T47D (cell line): ENCODE measurements at places on chromosomes 2 and 18.
A peak's percentile ranks its signal among the peaks of the same experiment; 100 is the strongest.

DNA sequence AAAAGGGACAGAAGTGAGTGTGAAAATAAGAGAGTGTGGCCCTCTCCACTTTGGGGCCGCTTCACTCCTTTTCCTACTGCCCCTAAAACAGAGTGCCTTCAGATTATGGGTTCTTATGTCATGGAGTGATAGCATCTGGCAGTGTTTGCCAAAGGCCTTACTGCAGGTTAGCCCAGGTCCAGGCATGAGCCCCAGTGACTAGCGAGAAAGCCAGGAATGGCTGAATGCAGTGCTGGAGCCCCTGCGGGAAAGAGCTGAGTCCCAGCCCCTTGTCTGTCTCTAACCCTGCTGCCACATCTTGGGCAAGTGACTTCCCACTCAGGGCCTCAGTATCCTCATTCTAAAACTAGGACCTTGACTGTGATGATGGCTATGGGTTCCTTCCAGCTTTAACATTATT, 6.0 kb downstream of the IGFBP5 start:
- DNase-seq = no peak

- no peak for DNase-seq
Measured at GRCh38 chr2:143146366-143146765, 17.1 kb downstream of the ARHGAP15 start.

GRCh38 chr18:5825663-5826062, 69.7 kb downstream of the TMEM200C start:
- no peak for DNase-seq

DNA sequence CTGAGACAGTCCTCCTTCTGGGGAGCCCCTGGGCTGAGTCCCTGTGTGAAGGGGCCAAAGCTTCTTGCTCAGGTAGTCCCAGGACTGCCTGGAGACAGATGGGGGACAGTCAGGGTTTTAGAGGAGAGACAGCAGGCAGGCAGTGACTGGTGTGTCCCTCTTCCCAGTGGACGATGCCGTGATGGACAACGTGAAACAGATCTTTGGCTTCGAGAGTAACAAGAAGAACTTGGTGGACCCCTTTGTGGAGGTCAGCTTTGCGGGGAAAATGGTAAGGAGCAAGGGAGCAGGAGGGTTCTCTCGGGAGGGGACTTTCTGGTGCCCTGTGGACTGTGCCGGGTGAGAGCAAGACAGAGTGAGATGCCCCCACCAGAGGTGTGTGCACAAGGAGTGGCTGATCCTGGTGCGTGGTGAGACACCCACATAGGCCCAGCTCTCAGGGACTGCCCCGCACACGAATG, 74.8 kb downstream of the DYSF start:
- no peak for DNase-seq

GRCh38 chr18:36075862-36076587, 8.7 kb upstream of the RPRD1A start:
- peak; percentile 61 for DNase-seq

DNA sequence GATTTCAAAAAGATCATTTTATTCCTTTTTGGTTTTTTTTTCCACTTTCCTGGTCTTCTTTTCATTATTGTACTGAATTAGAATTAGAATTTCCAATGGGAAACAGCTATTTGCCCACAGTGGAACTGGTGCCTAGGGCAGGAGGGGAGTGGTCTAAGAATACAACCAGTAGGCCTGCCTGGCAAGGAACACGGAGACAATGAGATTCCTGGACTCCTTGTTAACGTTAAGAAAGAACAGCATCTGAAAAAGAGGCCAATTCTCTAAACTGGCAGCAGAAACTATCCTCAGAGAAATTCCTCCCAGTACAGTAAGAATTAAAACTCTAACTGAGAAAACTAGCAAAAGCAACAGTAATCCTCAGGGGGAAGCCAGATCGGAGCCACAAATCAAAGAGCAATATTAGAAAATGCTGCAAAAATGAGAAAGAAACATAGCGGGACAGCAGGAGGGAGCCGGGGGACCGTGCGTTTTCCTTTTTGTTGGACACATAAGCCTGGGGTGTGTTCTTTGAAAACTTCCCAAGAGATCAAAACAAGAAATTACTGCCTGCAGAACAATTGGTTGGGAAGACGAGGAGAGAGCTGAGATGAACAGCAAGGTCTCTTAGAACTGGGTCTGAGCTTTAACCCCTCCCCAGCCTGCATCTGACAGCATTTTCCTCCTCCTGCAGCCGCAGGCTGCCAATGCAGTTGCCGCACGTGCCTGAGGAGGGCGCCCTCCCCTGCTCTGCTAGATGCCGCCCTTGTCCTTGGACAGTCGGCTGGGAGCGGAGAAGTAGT, 776.0 kb downstream of the TSN start:
- DNase-seq = no peak

GRCh38 chr2:51165534-51166260, 133.8 kb upstream of the NRXN1 start:
- no peak for DNase-seq

- DNase-seq = peak; percentile 23
Measured at GRCh38 chr2:38716185-38716584, 35.0 kb downstream of the SRSF7 start.

DNA sequence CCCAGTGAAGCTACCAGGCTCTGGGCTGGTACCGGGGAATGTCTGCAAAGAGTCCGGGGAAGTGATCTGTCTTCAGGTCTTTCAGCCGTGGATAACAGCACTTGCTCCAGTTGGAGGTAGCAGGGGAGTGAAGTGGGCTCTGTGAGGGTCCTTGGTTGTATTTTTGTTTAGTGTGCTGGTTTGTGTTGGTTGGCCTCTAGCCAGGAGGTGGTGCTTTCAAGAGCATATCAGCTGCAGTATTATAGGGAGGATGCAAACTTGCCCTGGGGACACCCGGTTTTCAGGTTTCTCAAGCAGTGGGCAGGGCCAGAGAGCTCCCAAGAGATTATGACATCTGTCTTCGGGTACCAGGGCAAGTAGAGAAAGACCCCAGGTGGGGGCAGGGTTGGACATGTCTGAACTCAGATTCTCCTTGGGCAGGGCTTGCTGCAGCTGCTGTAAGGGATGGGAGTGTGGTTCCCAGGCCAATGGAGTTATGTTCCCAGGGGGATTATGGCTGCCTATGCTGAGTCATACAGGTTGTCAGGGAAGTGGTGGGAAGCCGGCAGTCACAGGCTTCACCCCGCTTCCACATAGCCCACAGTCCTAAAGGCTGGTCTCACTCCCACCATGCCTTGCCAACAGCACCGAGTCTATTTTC, 34.4 kb downstream of the ACAA2 start:
- no peak for DNase-seq

DNA sequence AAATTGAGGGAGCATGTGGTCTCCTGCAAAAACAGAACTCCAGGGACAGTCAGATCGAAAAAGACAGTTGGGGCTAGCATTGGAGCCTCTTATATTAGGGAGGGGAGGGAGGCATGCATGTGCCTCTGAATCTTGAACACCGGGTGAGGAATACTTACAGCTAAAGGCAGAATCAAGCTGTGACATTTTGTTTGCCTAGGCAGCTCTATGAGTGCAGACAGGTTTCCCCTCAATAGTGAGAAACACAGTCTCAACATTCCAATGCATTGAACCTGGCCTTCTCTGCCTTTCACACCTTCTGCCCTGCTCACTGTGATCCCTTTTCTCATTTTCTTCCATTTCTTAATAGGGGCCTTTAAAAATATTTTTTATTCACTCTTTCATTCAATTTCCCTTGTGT, 140.4 kb downstream of the THSD7B start:
- no peak for DNase-seq

GRCh38 chr2:150880986-150881385, 380.7 kb downstream of the RBM43 start:
- no peak for DNase-seq

DNA sequence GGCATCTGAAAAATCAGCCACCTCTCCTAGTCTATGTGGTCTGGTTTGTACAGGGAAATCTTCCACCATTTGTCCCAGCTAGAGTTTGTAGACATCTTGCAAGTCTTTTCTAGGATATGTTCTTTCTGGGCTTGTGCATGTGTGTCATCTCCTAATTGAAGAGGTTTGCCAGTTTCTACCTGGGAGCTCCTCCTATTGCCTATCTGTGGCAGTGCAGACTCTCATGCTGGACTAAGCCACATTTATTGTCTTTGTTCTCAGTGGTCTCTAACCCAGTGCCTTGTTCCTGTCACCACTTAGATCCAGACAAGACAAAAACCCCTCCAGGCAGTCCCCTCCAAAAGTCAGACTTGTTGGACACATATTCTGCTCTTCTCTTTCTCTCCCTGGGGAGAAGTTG, 72.0 kb upstream of the MRPS9 start:
- DNase-seq = no peak

DNA sequence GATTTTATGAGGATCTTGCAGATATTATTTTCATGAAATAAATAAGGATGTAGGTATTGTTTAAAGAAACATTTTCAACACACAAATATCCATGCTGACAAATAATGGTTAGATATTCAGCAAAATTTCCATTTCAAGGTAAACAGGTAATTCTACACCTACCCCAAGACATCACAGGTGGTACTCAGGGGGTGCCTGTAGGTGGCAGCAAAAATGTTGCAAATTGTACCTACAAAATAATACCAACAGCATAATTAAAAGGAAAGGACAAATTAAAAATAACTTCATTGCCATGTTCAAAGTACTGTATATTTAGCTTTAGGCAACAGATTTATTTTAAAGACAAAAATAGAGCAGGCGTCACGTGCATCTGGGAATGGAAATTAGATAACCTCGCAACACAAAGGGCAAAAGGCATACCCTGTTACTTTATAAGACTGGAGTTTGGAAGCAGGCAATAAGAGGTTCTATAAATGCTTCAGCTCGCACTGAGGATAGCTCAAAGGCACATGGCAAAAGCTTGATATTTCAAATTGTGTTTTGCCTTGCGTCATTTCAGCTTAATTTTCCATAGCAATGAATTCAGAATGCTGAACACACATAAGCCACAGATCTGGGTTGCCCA, 630.5 kb downstream of the TDRD15 start:
- DNase-seq = peak; percentile 1

DNA sequence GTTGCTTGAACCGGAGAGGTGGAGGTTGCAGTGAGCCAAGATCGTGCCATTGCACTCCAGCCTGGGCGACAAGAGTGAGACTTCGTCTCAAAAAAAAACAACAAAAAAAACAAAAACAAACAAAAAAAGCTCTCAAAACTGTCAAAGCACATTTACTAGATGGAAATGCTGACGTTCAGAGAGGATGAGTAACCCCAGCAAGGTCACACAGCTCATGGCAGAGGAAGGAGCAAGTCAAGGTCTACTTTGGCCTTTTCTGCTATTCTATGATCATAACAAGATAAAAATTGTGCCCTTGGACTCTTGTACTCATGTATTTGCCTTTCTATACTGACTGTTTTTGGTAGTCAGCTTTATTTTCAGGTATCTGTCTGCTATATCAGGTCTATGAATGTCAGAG, 109.5 kb downstream of the ARL6IP6 start:
- DNase-seq = no peak

DNA sequence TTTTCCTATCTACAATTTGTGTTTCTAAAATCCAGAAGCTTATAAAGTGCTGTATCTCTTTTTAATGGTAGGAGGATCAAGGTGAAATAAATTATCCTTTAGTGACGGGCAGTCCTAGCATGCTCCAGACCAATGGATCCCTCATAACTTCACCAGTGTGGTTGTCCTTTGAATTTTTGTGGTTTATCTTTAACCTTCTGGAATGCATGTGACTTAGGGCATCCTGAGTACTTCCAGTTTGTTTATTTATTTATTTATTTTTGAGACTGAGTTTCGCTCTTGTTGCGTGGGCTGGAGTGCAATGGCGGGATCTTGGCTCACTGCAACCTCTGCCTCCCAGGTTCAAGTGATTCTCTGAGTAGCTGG, 40.4 kb downstream of the NUP35 start:
- no peak for DNase-seq

- no peak for DNase-seq
Measured at GRCh38 chr18:27400001-27400400, 214.9 kb upstream of the CHST9 start.

DNA sequence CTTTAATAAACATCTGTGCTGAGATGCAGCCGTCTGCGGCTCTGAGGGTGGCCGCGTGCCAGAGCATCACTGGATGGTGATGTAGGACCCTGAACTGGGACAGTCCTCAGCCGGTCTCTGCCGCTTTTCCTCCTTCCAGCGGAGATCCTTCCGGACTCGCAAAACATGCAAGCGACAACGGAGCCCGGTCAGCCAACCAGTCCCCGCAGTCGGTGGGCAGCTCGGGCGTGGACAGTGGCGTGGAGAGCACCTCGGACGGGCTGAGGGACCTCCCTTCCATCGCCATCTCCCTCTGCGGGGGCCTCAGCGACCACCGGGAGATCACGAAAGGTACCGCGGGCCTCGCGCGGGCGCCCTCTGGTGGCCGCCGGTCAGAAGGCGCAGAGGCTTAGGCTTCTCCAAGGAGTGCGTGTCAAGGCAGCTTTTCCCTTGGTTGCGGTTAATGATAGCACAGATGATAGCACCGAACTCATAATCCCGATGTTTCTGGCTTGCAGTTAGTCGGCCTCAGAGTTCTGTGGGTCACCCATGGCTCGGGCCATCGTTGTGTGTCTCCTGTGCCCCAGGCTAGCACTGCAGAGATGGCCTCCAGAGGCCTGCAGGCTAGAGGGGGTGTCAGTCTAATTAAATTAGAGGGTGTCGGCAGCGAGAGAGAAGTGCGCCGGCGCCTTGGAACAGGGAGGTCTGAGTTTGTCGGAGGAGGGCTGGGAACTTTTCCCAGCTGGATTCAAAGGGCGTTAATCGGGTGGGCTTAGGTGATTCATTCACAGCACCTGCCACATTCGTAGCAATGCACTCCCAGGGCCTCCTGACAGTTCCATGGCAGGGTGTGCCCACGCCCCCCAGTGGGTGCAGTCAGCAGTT, 38.5 kb downstream of the LPIN1 start:
- DNase-seq = peak; percentile 20
